ENCODE measurements at places on chromosomes 5 and 9.

- DNase-seq, result no peak
Measured at GRCh38 chr5:78691084-78691960, 42.8 kb upstream of the LHFPL2 start.

DNA sequence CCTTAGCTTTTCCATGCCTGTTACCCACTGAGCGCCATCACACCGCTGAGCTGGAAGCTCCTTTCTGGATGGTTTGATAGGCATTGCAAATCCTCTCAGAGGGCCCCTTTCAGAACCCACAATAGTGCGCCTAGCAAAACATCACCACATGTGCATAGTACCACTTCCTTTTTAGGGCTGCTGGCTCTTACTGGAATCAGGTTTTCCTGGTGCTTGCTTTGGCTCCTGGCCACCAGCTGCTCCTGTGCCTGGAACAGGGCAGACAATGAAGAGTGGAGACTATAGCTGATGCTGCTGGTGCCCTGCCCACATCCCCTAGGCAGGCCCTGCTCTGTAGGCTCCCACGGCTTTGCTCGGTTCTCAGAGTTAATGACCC lies 163.6 kb upstream of the SEMA6A start:
- DNase-seq, result no peak

- no peak for DNase-seq
Measured at GRCh38 chr5:151718646-151719045, 31.9 kb upstream of the SPARC start.

DNA sequence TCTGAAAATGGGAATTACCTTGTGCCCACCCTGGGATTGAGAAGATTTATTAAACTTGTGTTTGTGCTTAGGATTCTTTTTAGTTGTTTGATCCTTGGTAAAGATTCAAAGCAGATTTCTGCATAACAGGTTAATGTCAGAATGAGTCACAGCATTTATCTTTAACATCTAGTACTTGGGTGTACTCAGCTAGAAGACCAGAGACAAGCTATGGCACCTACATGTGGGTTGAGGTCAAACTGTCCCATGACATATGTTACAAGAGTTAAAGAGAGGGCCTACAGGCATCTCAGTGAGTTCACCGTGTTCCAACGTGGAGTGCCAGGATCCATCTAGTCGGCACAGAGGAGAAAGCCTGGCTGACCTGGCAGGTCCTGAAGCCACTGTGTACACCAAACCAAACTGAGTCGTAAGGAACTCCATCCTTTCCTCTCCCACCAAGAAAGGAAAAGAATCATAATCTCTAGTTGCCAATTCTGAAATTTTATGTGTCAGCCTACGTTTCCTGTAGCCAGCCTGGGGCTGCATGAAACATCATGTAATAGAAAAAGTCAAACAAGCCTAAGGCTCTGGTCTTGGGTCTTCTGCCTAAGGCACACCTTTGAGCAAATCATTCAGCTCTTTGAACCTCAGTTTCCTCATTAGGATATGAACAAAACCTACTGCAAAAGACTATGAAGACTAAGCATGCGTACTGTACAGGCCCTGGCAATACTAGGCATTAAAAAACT lies 73.7 kb downstream of the RCL1 start:
- DNase-seq, result no peak

DNA sequence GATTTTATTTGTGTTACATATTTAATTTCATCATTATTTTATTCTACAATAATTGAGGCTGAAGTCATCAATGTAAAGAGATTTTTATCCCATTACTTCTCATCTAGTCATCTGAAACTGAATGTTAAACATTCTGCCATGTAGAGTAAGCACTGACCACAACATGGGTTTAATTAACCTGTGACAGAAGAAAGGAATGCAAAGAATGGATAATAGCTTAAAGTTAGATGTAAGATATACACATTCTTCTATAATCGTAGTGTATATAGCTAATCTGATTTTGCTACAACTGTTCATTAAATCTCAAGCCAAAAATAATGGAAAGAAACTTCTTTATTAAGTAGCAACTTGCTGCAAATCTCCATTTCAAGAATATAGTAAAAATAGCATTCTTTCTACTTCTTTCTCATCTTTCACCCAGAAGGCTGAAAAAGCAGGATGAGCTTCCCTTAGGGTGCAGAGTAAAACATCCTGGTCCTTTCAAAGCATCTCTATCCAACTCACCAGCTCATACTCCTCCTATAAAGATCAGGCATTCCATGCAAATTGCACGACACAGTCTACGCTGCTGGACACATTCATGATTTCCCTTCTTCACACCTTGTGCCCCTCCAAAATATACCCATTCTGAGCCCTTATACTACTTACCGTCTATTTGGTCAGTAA lies 115.2 kb downstream of the EFNA5 start:
- DNase-seq, result no peak

- no peak for DNase-seq
Measured at GRCh38 chr9:123938401-123938800, 8.5 kb upstream of the DENND1A start.
